Stimulated activated naive CD8-positive, alpha-beta T cell treated with anti-CD3 and anti-CD28 coated beads, Interleukin-15, Interleukin-2, amounts not matched to agents 100 U/mL and 50 U/mL, for 24 hours (primary cell): ENCODE measurements at places on chromosomes 12 and 14.

- peak; percentile 37 for DNase-seq
Measured at GRCh38 chr14:68695326-68695768, 97.5 kb downstream of the ZFP36L1 start.

- DNase-seq = peak; percentile 9
Measured at GRCh38 chr12:96571101-96571862, 81.9 kb downstream of the CFAP54 start.

- no peak for DNase-seq
Measured at GRCh38 chr12:95201056-95201670, 16.1 kb downstream of the FGD6 start.

- no peak for DNase-seq
Measured at GRCh38 chr14:24172261-24172860, 481 bp downstream of the REC8 start.
